Urinary bladder (tissue), 4 donors: ENCODE measurements at places on chromosomes 6 and 20. TPM values are rescaled to one million over a fixed set of nuclear protein-coding genes. Genes with fewer than 3 reads are reported as not detected.

- no peak for DNase-seq
Observed at GRCh38 chr6:7115543-7116231, 7.9 kb downstream of the RREB1 start.

GRCh38 chr6:125445054-125445453 is 143.3 kb upstream of the HDDC2 start:
- DNase-seq, result no peak

DNA sequence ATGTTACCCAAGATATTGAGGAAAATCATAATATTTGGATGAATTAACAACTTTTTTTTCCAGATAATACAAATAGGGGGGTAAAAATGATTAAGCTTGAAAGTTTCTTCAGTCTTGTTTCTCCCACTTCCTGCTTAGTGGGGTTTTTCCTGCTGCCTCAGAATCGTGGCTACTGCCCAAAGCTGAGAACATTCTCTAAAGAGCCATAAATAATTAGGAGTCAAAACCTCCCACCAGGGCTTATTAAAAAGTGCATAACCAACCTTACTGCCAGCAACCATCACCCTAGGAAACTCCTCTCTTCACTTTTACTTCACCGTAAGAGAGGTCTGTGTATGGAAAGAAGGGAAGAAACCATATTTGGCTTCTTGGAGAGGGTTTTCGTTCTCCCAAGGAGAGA is 9.0 kb upstream of the LCA5 start:
- no peak for DNase-seq

GRCh38 chr6:138594758-138595140 is 95.5 kb upstream of the NHSL1 start:
- DNase-seq, result no peak

GRCh38 chr6:85462673-85463072 is 12.8 kb downstream of the NT5E start:
- DNase-seq, result no peak

The EMILIN3 gene
- total RNA-seq, result 4.1 TPM

- no peak for DNase-seq
Observed at GRCh38 chr20:51080516-51080915, 57.6 kb upstream of the KCNG1 start.

The PIM1 gene
- 25.7 TPM for total RNA-seq

DNA sequence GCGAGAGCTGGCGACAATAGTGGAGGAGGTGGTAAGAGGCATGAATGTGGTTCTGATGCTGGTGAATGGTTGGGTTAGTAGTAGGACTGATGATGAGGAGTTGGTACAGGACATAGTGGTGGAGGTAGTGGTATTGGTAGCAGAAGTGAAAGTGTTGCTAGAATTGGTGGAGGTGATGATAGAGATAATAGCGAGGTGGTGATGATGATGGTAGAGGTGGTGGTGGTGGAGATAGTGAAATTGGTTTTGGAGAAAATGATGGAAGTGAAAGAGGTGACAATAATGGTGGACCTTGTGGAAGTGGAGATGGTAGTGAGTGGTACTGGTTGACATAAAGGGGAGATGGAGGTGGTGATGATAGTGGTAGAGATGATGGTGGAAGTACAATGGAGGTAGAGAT is 360.2 kb upstream of the JAG1 start:
- DNase-seq, result no peak

The ME1 gene
- total RNA-seq, result 12.3 TPM

The SPAG4 gene
- 1.6 TPM for total RNA-seq

DNA sequence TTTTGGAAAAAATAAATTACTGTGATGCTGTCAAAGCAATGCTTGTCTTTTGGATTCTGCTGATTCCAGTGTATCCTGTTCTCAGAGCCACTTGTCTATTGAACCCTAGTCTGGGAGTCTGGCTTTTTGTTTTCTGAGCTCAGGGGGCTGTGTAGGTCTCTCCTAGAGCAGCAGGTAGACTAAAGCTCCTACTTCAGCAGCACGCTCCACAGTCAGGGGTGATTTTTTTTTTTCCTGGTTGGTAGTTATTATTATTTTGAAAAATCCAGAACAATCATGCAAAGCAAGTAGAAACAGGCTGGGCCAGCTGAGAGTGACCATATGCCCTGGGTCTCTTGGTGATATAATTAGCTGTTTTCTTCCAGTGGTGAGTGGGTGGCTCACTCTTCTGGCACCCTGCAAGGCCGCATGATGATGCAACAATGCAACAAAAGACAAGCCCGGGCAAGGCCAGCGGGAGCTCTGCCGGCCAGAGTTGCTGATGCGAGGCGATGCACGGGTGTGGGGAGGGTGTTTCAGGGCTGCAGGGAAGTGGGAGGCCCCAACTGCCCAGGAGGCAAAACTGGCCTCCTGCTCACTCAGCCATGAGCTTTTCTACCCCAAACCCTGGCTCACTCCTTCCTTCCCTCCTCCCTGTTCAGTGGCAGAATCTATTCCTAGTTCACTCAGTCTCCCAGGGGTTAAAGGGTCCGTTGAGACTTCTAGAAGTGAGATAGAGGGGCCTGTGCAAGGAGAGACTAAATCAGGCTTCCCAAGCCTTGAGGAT is 11.5 kb upstream of the CDKN1A start:
- no peak for DNase-seq

GRCh38 chr6:25484900-25485299 is 167.1 kb upstream of the SCGN start:
- no peak for DNase-seq

DNA sequence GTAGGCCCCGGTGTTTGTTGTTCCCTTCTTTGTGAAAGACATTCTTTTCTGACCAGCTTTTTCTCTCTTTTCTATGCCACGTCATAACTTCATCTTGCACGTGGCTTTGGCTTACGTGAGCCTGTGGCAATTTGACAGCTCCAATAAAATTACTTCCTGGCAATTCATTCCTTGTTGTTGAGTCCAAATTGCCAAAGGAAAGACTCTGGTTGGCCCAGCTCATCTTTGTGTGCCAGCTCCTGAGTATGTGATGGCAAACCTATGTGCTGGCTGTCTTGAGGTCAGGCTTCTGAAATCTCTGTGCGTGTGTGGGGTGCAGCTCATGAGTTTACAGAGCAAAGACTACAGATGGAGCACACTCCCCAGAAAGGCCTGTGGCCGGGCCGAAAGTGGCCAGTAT is 272.5 kb upstream of the SGK1 start:
- DNase-seq, result no peak

GRCh38 chr6:113936093-113936934 is 34.6 kb downstream of the HDAC2 start:
- peak; percentile 80 for DNase-seq

DNA sequence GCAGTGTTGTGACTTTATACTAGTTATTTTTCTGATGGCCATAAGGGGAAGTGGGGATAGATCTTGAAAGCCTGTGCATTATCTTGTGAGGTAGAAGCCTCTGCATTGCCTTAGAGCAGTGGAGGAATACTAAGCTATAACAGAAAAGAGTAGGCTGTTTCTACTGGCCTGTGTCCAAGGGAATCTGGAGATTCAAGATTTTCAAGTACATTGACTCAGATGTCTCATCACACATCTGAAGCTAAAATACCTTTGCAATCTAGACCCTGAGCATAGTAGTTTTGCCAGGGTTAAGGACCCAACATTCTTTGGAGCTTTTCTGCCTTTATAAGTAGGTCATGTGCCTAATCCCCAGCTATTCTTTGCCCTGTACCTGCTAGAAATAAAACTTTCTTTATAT is 272.3 kb downstream of the TENT5A start:
- DNase-seq, result no peak

GRCh38 chr20:50572938-50573777 is 63.0 kb downstream of the PTPN1 start:
- no peak for DNase-seq

DNA sequence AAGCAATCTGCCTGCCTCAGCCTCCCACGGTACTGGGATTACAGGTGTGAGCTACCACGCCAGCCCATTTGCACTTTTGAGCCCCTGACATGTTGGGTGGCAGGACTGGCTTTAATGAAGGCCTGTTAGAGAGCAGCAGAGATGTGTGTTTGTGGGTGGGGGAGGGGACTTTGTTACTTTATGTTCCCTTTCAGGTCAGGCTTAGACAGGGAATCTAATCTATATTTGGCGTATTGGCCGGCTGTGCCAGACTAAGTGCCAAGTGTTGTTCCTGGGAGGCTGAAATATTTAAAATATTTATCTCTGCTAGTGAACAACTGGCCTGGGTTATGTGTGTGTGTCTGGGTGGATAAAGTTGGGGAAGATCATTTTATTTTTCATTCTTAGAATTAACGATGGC is 6.1 kb downstream of the GMPR start:
- DNase-seq, result no peak

The IL20RA gene
- total RNA-seq, result 4.4 TPM

DNA sequence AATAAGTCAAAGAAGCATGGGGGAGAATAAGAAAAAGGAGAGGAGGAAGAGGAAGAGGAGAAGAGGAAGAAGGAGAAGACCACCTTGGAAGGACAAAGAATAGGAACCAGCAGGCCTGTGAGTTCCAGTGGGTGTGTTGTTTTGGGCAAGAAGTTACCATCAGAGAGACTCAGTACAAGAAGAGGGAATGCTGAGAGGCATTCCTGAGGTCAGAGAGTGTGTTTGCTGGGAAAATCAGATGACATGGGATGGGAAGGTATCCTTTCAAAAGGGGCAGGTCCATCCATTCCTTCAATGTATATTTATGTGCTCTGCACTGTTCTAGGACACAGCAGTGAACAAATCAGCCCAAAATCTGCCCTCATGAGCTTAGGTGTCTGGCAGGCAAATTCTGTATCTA is 40.5 kb upstream of the PRIM2 start:
- no peak for DNase-seq

DNA sequence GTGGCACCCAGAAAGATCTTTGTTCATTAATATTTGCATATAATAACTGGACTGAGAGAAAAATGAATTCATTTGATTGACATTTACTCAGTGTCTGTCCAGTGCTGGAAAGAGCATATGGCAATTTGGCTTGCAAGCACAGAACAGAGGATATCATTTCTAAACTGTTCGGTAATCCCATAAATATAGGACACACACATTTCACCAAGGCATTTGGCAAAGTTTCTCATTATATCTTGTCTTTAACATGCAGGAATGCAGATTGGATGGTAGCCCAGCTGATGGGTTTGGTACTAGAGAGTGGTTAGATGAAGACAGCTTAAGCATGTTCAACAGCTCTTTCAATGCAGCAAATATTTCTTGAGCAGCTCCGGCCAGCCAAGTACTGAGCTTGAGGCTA is 259.2 kb downstream of the PRKN start:
- peak; percentile 11 for DNase-seq

- DNase-seq, result no peak
Observed at GRCh38 chr6:150685860-150686259, 86.2 kb downstream of the PLEKHG1 start.

DNA sequence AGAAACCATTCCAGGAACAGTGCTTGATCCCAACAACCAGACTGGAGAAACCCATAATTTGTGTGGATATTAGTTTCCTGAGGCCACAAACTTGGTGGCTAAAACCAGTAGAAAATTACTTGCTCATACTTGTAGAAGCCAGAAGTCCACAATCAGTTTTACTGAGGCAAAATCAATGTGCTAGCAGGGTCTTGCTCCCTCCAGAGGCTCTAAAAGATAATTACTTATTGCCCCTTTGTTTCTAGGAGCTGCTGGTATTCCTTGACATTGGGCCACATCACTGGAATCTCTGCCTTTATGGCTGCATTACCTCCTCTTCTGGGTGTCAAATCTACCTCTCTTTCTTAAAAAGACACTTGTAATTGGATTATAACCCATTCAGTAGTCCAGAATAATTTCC is 142.2 kb upstream of the SAMD5 start:
- no peak for DNase-seq

The ARMH2 gene
- total RNA-seq, result not detected
